ENCODE measurements at places on chromosomes 16 and 17.

DNA sequence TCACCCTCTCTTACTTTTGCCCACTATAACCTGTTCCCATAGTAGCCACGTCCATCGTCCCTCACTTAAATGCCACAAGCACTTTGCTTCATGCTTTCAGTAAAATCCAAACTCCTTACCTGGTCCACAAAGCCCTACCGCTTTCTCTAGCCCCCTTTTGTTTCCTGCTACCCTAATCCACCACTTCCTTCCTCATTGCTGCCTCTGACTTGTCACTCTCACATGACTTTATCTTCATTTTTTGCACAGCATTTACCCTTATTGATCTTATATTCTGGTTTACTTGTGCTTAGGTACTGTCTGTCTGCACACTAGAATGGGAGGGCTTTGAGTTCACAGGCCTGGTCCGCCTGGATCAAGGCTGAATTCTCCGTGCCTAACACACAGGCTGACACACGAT is 340.0 kb downstream of the XYLT1 start:
- DNase-seq, result no peak

DNA sequence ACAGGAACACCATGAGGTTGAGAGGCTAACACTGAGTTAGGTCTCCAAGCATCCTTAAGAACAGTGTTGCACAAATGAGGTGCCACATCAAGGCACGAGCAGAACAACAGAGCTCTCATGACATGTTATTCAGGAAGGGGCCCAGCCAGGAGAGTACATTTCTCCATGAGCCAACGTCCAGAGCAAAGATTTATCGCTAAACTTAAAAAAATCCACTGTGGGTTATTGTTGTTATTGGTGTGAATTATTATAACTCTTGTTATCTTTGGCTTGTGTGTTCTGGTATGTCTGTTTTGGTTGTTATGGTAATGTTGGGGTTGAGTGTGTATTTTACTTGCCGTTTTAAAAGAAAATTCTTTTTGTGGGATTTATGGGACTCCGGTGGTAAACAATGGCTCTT is 68.9 kb upstream of the MSI2 start:
- DNase-seq, result no peak

DNA sequence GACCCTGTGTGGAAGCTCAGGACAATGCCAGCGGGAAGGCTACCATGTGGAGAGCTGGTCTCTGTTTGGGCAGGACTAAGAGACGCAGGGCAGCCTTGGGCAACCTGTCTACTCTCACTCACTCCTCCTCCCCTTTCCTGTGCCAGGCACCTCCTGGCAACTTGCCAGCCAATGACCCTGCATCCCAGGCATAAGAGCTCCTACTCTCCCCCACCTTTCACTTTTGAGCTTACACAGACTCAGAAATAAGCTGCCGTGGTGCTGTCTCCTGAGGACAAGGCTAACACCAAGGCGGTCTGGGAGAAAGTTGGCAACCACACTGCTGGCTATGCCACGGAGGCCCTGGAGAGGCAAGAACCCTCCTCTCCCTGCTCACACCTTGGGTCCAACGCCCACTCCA is 2.6 kb downstream of the HBM start:
- no peak for DNase-seq

DNA sequence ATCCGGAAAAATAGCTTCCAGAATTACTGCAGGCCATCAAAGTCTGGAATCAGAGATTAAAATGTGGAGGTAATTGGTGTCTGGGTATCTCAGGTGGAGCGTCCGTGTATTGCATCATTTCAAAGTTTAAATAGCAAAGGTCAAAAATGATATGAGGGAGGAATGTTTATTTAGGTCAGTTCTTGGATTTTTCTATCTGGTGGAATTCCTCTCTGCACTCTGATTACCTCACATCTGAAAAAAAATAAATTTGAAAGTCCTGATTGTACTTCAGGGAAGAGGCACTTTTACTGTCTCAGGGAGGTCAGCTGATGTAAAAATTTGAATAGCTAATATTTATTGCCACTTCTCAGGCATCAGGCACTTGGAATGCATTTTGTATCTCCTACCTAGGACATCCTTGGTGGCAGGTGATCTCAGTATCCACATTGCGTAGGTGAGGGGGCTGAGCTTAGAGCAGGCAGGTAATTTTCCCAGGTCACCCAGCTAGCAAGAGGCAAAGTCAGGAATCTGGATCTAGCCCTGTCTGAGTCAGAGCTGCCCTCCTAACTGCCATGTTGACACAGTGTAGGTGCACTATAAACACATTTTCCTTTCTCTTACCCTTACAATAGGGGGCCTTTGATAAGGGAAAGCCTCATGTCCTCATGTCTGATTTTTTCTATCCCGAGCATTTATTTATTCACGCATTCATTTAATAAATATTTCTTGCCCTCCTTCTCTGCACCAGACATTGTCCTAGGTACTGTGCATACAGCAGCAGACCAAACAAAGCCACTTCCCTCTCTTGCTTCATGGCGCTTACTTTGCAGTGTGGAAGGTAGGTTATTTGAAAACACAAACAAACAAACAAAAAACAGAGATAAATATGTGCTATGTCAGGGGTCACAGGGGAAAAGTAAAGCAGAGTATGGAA is 454.3 kb downstream of the HAPSTR1 start:
- no peak for DNase-seq

DNA sequence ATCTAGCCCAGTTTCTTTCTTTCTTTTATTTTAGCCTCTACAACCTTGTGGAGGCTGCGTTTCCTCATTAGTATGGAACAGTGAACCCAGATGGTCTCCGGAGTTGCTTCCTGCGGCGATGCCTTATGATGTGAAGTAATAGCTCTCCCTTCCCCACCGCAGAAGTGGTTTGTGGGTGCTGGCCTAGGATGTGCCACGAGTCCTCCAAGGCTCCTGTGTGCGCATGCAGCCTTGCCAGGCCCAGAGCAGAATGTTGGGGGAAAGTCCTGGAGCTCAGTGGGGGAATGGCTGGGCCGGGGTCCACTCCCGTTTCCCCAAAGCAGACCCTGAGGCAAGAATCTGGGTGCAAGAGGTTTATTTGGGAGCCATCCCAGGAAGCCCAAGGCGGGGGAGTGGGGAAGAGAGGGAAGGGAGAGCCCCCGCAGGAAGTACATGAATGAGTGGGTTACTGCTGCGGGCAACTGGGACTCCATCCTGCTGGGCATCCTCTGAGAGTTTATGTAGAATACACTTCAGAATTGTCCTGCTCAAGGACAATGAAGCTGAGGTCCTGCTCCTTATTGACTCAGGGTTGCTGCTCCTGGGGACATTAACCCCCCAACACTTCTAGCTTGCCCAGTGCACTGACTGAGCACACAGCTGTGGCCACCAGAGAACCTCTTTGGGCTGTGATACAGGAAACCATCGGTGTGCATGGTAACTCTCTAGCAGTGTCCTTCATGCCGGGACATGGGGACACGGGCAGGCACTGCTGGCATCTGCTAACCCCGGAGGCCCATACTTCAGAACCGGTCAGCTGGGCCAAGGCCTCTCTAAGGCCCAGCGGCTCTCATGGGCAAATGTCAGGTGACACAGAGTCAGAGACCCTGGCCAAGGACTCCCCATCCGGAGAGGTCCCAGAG is 3.7 kb upstream of the HCRT start:
- DNase-seq, result no peak

GRCh38 chr17:9331279-9332131 is 244.1 kb downstream of the STX8 start:
- no peak for DNase-seq

DNA sequence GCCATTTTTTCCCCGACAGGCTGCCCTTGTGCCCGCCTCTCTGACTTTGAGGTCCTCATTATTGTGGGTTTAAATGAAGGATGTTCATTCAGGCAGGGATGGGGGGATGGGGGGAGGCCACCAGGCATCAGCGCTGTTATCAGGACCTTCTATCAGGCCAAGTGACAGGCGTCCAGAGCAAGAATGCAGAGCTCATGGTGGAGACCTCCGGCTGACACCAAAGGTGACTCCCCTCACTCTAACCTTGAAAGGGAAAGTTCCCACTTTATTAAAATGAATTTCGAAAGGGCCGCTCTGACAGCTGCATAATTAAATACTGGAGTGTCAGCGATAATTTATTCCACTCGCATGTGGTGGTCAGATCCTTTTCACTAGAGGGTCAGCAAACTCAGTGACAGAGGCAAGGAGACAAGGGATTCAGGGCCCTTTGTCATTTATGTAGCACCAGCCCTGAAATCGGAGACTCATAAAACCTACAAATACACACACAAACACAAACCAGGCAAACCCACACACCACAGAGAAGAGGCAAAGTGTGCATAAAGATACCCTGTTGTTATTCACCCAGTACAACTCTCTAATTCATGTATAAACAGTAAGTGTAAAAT is 436.0 kb downstream of the MAF start:
- DNase-seq, result no peak

- no peak for DNase-seq
Measured at GRCh38 chr17:75806822-75807500, 22.4 kb downstream of the UNK start.

GRCh38 chr16:79250502-79251098 is 349.9 kb downstream of the MAF start:
- no peak for DNase-seq

DNA sequence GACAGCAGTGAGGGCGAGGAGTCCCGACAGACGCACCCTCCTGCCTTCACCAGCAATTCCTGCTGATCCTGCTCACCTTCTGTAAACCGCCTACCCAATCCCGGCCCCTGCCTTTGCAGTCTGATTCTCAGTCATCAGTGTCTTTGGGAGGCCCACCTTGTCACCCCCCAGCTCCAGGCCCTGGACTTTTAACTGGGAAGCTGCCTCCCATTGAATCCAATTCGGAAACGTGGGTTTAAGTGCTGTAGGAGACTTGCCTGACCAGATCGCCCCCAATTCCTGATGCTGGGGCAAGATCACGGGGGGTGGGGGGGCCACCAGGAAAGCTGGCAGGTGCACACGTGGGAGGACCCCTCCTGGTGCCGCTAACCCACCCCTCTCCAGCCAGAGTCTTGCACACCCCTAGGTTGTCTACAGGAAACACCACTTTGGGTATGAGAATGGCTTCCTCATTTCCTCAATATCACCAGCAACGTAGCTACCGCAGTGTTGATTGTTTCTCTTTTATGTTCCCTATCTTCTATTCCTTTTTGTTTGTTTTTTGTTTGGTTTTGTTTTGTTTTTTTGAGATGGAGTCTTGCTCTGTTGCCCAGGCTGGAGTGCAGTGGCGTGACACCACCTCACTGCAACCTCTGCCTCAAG is 46.6 kb upstream of the CMIP start:
- DNase-seq, result no peak

- no peak for DNase-seq
Measured at GRCh38 chr17:72064606-72065193, 56.1 kb upstream of the SOX9 start.

DNA sequence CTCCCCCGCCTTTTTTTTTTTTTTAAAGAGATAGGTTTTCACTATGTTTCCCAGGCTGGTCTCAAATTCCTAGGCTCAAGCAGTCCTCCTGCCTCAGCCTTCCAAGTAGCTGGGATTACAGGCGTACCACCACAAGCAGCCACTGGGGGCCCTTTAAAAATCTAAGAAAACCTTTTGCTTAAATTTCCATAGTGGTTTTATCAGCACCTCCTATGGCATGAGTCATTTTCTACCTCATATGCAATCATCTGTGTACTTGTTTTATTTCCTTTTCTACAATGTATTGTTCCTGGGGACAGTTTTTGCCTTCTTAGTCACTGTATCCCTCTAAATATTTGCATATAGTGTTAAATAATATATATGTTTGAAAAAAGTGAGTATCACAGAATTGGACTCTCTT is 29.2 kb downstream of the GNA13 start:
- no peak for DNase-seq

- no peak for DNase-seq
Measured at GRCh38 chr16:12089492-12090150, 113.1 kb downstream of the SNX29 start.

GRCh38 chr17:59292174-59292523 is 39.3 kb upstream of the YPEL2 start:
- DNase-seq, result no peak

DNA sequence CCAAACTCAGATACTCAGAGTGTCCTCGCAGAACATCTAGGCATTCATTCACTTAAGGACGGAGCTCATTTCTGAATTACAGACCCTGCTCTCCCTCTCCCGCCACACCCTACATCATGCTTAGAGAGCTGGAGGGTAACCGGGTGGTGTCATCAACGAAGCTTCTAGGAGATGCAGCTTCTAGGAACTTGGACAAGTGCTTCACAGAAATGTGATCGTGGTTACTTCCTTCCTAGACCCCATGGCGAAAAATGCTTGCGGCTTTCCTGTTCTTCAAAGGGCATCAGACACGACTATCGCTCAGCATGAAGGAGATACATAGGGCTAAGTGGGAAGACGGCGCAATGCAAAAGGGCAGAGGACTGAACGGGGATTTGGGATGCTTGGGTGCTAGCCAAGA is 126.8 kb downstream of the ZFHX3 start:
- DNase-seq, result no peak

DNA sequence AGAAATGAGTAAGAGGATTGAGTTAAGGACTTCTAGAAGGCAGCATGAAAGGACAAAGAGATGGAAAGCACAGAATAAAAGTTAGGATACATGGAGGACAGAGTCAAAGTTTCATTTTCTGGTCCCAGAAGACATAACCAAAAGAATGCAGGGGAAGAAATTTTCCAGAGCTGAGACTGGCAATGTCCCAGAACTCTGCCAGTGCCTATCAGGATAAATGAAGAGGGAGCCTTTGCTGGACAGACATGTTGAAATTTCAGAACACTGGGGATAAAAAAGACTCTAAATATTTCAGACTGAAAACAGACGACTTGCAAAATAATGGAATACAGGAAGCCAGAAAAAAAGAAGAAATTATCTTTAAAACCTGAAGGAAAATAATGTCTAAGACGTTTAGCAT is 55.7 kb downstream of the NT5M start:
- no peak for DNase-seq

- no peak for DNase-seq
Measured at GRCh38 chr16:86100205-86101136, 201.5 kb downstream of the IRF8 start.

- no peak for DNase-seq
Measured at GRCh38 chr16:66510298-66510697, 39.6 kb downstream of the TK2 start.

DNA sequence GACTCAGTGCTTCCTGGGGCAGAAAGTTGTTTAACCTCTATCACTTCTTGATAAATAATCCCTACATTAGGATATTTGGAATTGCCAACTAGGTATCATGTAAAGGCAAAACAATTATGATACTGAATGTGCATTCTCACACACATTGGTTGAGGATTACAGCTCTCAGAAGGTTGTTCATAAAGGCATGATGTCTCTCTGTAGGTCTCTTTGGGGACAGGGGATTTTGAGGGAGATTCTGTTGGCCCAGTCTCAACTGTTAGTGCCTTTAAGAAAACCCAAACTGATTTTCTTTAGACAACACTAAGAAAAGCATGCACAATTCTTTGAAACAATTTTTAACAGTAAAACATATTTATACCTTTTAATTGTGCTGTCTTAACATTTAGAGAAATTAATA is 56.5 kb downstream of the GNAO1 start:
- DNase-seq, result no peak

All from GOT3 (cell line).